KG1 (cell line): ENCODE measurements at places on chromosomes 16 and 17.

DNA sequence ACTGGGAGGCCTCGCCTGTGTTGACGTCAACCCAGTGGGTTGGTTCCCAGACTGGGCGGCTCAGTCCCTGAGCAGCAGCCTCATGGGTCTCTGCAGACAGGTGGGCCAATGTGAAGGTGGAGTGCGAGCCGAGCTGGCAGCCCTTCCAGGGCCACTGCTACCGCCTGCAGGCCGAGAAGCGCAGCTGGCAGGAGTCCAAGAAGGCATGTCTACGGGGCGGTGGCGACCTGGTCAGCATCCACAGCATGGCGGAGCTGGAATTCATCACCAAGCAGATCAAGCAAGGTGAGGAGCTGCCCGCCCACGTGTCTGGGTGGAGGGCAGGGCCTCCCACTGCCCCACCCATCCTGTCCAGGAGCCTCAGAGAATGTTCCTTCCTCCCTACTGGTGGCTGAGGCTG is 44.1 kb downstream of the MRC2 start:
- no peak for DNase-seq

DNA sequence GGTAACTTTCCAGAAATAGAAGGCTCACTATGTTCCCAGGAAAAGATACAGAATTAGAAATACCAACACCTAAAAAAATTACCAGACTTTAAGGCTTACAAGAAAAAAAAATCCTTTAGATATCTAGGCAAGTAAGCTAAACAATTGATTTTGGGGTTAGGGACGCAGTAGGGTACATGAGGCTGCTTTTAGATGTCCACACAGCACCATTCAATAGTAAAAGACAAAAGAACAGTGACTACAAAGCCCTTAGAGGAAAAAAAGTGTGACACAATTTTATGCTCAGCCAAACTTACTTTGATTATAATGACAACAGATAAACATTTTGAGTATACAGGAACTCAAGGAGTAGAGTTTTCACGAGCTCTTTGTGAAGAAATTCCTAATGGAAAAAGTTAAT is 29.9 kb downstream of the METTL16 start:
- DNase-seq = no peak

GRCh38 chr17:72677714-72678390 is 414.6 kb downstream of the SLC39A11 start:
- DNase-seq = no peak

GRCh38 chr16:11990702-11991390 is 14.3 kb downstream of the SNX29 start:
- DNase-seq = no peak

GRCh38 chr17:80981929-80982425 is 9.7 kb upstream of the CHMP6 start:
- DNase-seq = no peak

- no peak for DNase-seq
These were observed 555 bp upstream of the NCBP3 start for GRCh38 chr17:3846437-3847164.

DNA sequence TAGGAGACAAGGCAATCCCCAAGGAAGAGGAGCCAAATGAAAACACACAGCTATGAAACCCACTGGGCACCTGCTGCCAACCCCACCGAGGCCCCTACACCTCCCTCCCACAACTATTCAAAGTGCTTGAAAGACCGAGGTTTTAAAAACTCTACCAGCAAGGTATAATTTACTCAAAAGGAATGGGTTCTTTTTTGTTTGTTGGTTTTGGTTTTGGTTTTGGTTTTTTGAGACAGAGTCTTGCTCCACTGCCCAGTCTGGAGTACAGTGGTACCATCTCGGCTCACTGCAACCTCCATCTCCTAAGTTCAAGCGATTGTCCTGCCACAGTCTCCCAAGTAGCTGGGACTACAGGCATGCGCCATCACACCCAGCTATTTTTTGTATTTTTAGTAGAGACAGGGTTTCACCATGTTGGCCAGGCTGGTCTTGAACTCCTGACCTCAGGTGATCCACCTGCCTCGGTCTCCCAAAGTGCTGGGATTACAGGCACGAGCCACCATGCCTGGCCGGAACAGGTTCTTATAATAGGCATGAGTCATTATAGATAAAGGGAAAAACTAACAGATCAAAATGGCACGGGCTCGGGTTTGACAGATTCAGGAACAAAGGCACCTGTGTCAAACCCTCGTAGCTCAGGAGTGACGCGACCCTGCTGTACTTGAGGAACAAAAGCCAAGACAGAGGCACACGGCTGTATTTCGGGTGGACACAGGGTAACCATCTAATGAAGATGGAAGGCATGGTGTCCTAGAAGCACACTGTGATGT is 40.7 kb downstream of the COTL1 start:
- no peak for DNase-seq

GRCh38 chr17:8857919-8858318 is 9.6 kb downstream of the PIK3R6 start:
- no peak for DNase-seq

DNA sequence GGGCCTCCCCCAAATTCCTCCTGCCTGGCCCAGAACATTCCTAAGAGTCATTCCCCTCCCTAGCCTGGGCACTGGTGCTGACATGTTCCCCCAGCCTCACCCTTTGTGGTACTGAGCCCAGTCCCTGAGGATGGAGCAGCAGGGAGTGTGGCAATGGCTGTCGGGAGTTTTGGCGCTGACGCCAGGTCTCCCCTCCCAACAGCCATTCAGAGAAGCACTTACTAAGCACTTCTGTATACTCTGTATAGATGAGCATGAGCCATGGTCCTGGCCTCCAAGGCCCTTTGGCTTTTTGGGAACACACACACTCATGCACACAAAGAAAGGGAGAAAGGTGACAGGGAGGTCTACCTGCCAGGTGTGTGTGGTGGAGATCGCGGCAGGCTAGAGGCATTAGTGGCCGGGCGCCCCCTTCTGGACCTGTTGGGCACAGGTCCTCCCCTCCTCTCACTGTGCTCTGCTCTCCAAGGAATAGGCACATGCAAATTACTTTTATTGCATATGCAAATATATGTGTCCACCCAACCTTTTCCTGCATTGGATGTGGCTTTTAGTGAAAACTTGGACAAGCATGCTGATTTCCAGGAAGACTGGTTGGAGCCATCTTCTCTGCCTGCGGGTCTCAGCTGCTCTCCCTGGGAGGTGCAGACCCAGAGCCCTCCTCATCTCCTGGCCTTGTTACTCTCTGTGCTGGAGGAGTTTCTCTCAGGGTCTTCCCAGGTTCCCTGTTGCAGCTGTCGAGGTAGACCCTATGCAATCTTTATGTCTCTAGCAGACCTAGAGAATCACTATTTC is 17.4 kb upstream of the C17orf107 start:
- DNase-seq = no peak

- peak; percentile 35 for DNase-seq
These were observed 157.0 kb downstream of the CPPED1 start for GRCh38 chr16:12646490-12647274.

DNA sequence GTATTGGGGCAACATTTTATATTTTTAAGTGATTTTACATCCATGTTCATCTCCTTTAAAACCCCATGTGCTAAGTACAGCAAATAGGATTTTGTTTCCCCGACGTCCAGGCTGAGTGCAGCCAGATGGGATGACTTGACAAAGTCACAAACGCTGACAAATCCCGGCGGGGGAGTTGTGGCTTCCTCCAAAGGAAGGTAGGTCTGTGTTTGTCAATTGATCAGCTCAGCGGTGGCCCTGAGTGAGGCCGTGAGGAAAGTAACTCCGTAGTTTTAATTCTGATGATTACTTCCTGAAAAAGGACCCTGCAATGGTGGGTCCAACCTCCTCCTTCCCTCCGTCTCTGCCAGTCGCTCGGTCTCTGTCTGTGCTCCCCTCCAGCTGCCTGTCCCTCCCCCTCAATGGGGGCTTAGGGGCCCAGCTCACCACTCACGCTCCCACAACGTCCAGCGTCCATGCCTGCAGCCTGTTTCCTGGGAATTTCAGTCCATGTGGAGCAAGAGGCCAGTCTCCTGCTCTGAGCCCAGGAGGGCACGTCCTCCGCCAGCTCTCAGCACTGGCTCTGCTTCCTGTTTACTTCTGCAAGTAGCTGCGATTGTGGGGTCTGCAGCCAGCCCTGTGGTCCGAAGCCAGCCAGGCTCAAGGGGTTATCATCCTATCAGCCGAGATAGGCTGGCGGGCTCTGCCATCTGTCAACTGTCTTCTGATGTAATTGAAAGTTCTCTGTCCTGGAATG is 209.4 kb upstream of the FOXF1 start:
- no peak for DNase-seq

DNA sequence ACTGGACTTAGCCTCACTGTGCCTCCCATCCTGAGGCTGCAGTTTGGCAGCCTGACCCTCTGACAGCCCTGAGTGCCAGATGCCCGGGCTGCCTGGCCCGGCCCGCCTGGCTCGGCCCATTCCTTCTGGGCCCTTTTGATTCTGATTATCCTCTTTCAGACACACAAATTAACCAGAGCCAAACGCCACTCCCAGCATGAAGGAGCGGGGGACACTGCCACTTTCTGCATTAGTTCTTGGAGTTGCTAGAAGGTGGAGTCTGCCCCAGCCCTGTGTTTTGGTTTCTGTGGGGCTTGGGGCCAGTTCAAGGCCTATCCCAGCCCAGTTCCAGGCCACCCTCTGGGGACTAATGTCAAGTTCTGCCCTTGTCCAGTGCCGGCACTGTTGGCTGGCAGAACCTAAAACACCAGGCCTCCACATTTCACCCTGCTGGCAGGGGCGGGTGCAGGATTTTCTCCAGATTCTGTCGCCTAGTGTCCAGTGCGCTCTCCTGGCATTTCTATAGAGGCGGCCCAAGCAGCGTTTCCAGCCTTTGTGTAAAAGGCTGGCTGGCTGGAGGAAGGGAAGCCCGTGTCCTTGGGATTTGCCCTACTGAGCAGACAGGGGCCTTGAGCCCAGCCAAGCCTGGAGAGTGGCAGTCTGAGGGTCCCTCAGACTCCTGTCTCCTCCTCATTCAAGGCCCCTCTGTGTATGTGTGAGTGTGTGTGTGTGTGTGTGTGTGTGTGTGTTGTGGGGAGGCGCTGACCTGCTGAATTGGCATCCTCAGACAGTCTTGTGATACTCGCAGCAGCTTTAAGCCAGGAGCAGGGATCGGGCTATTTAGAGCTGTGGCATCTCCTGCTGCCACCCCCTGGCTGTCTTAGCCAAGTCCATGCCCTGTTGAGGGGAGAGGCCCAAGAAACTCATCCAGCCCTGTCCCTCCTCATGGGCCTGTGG is 21.4 kb downstream of the PLCD3 start:
- DNase-seq = no peak

DNA sequence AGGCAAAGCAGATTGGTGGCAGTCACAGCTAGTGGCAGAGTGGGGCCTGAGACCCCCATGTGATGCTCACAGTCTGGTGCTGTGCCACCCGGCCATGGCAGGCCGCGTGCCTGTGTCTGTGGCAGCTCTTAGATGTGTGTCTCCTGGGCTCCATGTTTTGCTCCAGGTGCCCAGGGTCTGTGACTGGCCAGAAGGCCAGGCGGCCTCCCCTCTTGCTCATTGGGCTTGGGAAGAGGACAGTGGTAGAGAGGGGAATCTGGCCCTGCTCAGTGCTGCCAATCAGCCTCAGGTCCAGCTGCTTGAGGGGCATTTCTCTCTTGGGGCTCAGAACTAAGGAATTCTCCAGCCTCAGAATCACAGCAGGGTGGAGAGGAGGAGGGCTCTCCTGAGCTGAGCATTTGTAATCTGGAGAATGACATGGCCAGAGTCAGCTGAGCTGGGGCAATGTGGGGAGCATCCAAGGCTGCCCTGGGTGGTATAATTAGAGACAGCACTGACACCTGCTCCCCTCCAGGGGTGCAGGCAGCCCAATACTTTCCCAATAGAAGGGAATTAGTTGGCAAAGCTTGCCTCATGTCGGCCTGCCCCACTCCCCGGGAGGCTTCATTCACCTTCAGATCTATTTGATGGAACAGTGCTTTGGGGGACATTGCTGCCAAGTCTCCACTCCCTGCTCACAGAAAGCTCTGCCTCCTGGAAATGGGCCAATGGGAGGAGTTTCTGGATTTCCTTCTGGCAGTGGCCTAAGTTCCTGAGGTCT is 2.7 kb upstream of the LASP1NB start:
- no peak for DNase-seq

- no peak for DNase-seq
These were observed 15.0 kb upstream of the SLC12A3 start for GRCh38 chr16:56849690-56850680.

DNA sequence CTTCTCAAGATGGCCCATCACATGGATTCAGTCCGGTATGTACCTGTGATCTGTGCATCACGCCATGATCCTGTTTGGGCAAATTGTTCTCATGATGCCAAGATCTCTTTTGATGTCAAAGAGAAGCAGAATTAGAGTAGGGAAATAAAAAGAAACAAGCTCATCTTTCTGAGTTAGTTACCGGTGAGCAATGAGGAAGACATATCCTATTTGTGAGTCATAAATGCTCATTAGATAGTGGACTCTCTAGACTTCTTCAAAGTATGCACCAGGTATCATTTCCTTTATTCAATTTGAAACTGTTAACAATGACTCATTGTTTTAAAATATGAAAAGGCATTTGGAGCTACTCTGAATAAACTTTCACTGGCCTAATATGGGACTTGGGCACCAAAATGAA is 8.0 kb upstream of the KRTAP4-12 start:
- DNase-seq = no peak

GRCh38 chr17:76138234-76138895 is 2.7 kb downstream of the FOXJ1 start:
- no peak for DNase-seq

- DNase-seq = peak; percentile 18
These were observed 40.5 kb downstream of the MYH3 start for GRCh38 chr17:10616502-10617119.

GRCh38 chr17:7809086-7809790 is 24.8 kb upstream of the KDM6B start:
- DNase-seq = no peak

GRCh38 chr17:39753514-39754160 is 15.9 kb downstream of the GRB7 start:
- DNase-seq = peak; percentile 67

GRCh38 chr16:19203374-19203966 is 35.4 kb downstream of the SYT17 start:
- no peak for DNase-seq

DNA sequence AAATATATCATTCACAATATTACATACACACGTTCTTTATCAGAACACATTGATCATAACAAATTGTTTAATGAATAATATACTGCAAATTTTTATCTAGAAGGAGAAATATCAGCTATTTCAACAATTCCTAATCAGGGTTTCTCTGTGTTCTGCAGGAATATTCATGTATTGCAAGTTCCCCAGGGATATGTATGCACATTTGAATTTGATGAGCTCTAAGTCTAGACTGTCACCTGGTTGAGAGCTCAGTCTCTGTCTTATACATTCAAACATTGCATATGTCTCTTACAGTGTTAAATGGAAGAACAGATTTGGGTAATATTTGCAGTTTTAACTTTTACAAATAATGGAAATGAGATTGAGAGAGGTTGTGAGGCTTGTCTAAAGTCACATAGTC is 829.7 kb downstream of the CDH11 start:
- no peak for DNase-seq

- no peak for DNase-seq
These were observed 11.4 kb downstream of the MBTPS1 start for GRCh38 chr16:84105301-84105815.

- DNase-seq = no peak
These were observed 61.4 kb downstream of the ARHGAP17 start for GRCh38 chr16:24953721-24954120.
